D721Med (cell line): ENCODE measurements at places on chromosomes 1 and 21.

GRCh38 chr21:41095983-41096382 is 72.0 kb upstream of the BACE2 start:
- DNase-seq = no peak

DNA sequence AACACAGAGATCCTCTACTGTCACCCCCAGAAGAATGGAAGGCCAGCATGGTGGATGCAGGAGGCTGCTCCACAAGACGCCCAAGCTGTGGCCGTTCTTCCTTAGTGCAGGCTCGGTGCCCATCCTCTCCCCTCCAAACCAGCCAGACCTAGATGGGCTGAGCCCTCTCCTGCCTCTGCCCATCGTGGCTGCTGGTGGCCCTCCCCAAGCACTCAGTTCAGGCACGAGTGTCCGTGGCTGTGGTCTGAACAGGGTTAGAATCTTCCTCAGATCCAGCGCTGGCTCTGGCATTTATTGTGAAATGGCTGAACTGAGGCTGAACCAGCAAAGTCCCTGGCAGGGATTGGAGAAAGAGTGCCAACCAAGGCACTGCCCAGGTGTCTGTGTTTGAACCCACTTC is 59.5 kb downstream of the TRIM11 start:
- no peak for DNase-seq

DNA sequence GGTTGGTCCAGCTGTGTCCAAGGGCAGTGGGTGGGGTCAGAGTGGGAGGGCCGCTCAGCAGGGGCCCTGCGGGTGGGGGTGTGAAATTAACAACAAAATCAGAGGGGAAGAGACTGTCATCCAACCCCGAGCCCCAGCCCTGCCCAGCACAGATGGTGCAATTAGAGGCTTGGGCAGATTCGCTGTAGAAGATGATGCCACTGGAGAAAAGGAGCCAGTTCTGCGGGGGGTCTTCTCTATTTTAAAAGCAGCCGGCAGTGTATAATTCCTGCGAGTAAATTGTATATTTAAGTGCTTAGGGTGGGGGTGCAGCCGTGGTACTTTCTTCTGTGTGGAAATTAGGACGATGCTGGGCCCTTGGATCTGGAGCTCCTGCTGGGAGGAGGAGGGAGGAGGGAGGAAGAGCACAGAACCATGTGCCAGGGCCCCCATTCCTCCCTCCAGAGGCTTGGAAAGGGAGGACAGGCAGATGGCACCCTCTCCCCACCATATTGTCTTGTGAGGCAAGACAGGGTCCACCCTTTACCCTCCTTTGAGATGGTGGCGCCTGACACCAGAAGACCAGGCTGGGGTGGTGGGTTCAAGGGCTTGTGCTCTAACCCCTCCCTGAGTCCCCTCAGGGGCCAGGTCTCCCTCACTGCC is 89.2 kb downstream of the ACTL8 start:
- no peak for DNase-seq

GRCh38 chr1:211472724-211473123 is 19.2 kb downstream of the RD3 start:
- no peak for DNase-seq

DNA sequence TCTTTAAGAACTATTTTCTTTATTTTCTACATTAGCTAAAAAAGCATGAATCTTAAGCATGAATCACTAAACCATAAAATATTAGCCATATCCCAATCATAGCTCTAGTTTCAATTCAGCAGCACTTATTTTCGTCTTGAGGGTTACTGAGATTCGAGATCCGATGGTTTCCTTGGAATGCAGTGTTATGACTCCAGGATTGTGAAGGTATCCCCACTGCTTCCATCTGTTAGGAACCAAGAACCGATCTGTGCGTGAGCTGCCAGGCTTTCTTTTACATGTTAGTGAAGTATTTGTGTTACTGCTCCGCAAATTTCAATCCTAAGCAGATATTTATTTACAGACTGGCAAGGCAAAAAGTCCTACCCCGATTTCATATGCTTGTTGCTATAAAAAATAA is 18.8 kb downstream of the TNFRSF9 start:
- DNase-seq = no peak

DNA sequence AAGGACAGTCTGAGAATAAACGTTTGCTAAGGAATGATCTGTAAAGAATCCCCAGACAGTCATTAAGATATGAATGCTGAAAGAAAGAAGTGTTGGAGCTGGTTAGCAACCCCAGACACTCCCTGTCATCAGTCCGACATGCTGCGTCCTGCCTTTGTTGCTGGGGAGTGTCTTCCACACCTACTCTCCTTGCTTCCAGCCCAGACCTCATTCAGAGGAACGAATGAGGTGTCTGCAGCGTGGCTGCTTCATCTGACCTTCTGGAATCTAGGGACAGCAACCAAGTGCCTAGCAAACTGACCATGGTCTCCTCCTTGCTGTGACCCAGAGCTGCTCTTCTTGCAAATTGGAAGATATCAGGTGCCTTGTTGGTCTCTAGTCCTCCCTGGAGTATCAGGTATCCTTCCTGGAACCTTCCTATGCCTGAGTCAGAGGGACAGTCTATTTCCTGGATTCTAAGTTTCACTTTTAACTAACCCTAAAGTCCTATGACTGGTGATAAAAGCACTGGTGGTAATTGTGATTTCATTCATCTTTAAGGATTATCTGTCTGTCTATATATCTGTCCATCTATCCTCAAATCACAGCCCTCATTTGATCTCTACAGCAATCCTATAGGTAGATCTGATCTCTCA is 45.3 kb downstream of the NFASC start:
- DNase-seq = no peak
